Stimulated activated CD4-positive, alpha-beta T cell treated with anti-CD3 and anti-CD28 coated beads, TNF-alpha, amount 100 ng/mL, for 1 hour (primary cell): ENCODE measurements at places on chromosomes 2 and 18.

GRCh38 chr2:74525717-74526648, at the start of gene DQX1:
Gene DQX1, minus strand, starts transcription at chr2:74526231. Its CDS starts 502 bp downstream, at chr2:74525729.
- no peak for DNase-seq

DNA sequence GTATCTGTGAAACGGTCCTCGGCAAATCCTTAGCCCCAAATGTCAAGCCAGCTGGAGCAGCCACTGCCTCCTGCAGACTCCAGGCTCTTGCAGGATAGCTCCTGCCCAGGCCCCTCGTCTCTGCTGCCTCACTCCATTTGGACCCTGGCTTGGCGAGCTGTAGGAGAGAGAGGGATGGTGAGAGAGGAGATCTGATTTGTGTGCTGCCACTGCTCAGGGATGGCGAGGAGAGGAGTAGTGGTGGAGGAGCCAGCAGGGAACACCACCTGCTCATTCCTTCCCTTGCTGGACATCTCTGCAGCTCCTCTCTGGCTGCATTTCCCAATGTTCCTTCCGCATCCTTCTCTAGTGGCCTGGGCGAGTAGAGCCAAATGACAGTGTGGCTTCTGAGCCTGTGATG, 109.1 kb upstream of the NCK2 start:
- DNase-seq = no peak

GRCh38 chr2:177419274-177419673, 26.7 kb downstream of the AGPS start:
- DNase-seq = no peak

- no peak for DNase-seq
Measured at GRCh38 chr2:29393676-29394075, 278.5 kb downstream of the CLIP4 start.

DNA sequence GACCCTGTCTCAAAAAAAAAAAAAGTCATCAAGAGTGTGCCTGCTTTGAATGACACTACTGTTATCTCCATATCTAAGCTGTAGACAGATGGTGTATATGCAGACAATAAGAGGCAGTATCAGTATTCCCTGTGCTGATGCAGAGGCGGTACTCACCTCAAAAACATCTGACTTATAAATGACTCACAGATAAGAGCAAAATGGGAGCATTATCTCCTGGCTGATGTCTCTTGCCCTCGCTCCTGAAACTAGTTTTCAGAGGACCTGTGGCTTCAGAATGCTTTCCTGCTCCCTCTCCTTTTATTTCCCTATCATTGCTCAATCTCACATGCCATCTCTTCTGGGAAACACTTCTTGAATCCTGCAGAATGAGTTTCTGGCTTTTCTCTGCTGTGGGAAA, 289.6 kb downstream of the PTPRM start:
- DNase-seq = no peak

DNA sequence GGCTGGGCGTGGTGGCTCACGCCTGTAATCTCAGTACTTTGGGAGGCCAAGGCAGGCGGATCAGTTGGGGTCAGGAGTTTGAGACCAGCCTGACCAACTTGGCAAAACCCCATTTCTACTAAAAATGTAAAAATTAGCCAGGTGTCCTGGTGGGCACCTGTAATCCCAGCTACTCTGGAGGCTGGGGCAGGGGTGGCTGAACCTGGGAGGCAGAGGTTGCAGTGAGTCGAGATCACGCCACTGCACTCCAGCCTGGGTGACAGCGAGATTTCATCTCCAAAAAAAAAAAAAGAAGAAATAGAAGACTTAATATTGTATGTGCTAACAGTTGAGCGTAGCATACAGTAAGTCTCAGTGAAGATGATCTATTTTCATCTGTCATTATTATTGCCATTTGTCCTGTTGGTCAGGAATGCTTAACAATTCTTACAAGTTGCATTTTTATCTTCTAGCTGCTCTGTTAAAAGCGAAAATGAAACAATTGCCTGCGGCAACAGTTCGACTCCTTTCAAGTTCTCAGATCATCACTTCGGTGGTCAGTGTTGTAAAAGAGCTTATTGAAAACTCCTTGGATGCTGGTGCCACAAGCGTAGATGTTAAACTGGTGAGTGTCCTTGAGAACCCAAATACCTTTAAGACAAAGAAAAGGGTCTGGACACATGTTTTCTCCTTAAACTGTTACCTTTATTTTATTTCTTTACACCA, 7.2 kb downstream of the PMS1 start:
- DNase-seq = no peak

- DNase-seq = no peak
Measured at GRCh38 chr2:218733171-218734021, 22.8 kb downstream of the TTLL4 start.

- no peak for DNase-seq
Measured at GRCh38 chr2:174667250-174667860, 69.8 kb upstream of the WIPF1 start.

GRCh38 chr2:165593081-165593480, 123.6 kb downstream of the CSRNP3 start:
- DNase-seq = no peak

DNA sequence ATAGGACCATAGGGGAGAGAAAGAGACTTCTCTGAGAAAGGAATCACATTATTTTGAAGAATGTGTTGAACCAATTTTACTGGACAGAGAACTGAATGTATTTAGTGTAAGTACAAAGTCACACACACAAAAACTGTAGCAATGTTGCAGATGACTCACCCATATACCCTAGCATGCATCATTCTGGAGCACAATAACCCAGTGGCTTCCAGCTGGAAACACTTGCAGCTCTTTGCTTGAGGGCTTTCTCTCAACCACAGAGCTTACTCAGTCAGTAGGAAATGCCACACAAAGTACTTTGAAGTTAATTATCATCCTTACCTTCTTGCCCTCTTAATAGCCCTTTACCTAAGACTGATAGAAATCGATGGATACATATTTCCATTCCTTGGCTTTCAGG, 760.0 kb upstream of the FSHR start:
- no peak for DNase-seq

- DNase-seq = no peak
Measured at GRCh38 chr2:226798422-226799210, 1.0 kb downstream of the IRS1 start.

GRCh38 chr2:159262904-159263303, 23.6 kb downstream of the WDSUB1 start:
- DNase-seq = no peak

DNA sequence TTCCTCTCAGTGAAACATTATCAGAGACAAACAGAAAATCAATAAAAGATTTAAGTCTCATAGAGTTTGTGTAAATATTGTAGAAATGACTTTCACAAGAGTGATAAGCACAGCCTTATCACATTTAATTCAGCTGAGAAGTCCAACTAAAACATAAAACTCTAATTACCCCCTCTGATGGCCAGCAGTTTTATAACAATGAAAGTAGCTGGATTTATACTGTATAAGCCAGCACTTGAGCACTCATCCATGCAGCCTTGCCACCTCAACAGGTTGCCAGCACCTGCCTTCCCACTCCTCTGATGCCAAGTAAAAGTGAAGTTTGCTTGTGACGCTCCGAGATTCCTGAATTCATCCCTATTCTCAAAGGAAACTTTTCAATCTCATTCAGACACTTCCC, 103.0 kb upstream of the STK39 start:
- DNase-seq = no peak

DNA sequence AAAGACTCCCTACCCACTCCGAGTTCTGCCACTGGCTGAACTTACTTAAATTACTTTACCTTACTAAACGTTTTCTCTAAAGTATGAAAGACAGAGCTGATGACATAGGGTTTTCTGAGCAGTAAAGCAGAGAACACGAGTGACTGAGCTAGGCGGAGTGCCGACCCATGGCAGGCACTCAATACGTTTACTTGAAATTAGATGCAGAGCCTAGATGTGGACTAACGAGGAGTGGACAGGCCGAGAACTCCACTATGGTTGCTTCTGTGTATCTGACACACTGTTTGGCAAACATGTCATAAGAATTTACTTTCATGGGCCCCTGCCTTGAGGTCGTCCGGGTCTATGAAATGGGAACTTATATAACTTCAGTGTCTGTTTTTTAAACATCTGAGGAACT, 471.0 kb downstream of the STK39 start:
- no peak for DNase-seq

GRCh38 chr2:144673456-144673855, 153.5 kb upstream of the ZEB2 start:
- DNase-seq = no peak

DNA sequence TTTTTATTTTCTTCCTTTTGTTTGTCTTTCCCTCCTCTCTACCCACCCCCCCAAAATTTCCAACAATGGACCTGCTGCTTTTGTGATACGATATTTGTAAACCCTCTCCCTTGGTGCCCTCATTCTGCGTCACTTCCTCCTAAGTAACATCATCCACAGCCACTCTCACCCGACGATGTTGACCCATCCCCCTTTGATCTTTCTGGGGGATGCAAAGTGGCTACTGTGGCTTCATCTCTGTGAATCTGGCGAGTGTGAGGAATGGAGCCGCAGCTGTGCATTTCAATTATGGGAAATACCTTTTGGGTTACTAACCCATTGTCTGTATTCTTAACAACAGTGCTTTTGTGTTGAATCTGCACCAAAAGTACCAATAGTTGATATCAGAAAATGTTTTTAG, 19.4 kb downstream of the ANTXR1 start:
- DNase-seq = no peak

DNA sequence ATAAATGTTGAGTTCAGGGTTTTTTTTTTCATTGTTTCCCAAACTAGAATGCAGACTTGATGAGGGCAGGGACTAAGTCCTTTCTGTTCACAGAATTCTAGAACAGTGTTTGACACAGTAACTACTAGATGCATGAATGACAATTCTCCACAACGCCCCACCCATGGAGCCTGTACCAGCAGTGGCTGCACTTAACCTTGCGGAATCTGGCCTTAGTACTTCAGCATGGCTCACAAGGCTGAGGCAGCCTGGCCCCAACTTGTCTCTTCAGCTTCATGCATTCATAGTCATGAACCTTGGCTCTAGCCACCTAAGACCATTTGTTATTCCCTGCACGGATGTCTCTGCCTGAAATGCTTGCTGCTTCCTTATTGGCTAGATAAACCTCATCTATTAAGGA, 29.5 kb upstream of the MSGN1 start:
- no peak for DNase-seq

- no peak for DNase-seq
Measured at GRCh38 chr2:219733746-219734145, 106.3 kb downstream of the SLC4A3 start.

GRCh38 chr2:166436189-166436588, 57.9 kb downstream of the SCN7A start:
- no peak for DNase-seq

DNA sequence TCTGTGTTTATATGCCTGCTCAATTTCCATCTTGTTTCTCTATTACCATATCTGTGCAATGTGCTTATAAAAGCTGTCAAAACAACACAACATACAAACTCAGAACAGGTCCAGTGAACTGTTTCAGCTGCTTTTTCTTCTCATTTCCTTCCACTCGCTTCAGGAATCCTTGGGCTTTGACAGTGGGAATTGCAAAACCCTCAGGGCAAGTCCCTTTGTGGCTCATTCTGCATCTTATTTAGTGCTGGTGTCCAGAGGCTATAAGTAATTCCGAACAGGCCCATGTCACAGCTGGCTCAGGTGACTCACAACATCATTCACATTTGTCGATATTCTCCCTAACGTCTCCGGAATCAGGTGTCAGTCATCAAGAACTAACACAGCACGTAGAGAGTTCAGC, 309.9 kb upstream of the ZNF521 start:
- DNase-seq = no peak
